NCI-H2081 treated with DMSO at 0.1 percent for 48 hours (cell line): ENCODE measurements at places on chromosomes 2 and 18.

DNA sequence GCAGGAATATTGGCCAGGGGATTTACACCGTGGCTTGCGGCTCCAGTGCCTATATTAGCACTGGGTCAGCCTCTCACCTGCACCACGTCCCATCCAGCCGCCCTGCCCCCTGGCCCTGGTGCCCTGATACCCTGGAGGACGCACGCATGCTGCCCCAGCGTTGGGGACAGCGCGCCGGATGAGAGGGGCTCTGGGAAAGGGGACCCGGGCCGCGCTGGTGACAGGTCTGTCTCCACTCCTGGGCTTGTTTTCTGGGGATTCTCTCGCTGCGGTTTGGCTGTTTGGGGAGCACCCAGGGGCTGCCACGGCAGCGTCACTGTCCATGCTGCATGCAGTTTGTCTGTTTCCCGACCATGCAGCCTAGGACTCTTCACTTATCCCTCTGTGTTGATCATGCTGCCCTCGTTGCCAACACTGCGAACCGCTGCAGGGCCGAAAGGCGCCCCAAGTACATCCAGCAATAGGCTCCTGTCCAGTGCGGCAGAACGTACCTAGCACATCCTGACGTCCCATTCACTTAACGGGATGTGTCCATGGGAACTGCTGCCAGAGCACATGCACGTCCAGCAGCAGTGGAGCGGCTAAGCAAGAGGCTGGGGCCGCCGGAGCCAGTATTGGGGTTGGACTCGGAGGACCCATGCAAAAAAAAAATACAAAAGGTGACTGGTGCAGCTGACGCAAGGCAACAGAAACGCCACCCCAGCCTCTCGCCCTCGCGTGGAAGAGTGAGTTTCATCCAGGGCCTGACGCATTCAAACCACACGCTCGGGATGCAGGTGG, 115.5 kb upstream of the PXDN start:
- no peak for DNase-seq

- peak; percentile 9 for DNase-seq
These were observed 210.0 kb downstream of the RBM43 start for GRCh38 chr2:151051574-151052220.

GRCh38 chr18:36377626-36378025, 80.1 kb downstream of the FHOD3 start:
- DNase-seq = no peak

DNA sequence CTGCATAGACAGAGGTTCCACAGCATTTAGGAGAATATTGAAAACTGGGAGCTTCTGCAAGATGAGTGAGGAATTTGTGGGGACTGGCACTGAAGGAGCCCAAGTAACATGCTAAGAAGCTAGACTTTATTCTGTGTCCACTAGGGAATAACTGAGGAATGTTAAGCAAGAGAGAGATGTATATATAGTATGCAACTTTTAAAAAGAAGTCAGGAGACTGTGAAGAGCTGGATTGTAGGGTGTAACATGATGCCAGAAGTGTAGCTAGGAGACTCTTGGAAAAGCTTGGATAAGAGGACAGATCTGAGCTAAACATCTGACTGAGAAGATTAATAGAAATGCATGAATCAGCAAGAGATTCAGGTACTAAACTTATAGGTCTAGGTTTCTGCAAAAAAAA, 270.6 kb upstream of the MMADHC start:
- DNase-seq = no peak
